ENCODE measurements at places on chromosomes 5 and 9.

DNA sequence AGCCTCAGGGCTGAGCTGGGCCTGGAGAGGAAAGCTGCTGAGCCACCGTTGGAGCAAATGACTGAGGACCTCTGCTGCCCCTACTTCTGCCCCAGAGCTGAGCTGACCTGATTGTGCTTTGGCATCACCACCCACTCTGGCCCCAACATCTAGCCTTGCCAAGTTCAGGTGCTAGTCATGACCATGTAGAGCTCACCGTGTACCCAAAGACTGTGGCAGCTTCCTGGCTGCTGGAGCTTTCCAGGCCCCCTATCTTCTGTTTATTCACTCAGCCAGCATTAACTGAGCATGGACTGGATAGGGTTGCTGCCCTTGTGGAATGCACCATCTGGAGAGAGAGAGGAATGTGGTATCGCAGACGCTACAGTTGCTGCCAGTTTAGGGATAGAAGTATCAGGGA lies 49.1 kb downstream of the JADE2 start:
- no peak for DNase-seq

GRCh38 chr5:9787861-9788600 lies 157.9 kb upstream of the TAS2R1 start:
- no peak for DNase-seq

GRCh38 chr5:113176196-113176595 lies 199.6 kb downstream of the DCP2 start:
- no peak for DNase-seq

DNA sequence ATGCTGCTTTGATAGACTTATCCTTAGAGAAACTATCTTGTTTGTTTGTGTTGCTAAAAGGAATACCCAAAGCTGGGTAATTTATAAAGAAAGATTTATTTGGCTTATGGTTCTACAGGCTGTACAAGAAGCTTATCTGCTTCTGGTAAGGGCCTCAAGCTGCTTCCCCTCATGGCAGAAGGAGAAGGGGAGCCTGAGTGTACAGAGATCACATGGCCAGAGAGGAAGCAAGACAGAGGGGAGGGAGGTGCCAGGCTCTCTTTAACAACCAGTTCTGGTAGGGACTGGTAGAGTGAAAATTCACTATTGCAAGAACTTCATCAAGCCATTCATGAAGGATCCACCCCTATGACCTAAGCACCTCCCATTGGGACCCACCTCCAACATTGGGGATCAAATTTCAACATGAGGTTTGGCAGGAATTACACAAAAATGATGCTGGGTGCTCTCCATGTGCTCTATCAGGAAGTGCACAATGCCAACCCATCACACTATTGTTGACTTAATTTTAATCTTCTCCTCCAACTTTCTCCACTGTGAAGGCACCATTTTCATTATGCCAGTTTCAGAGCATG lies 115.1 kb upstream of the SHB start:
- no peak for DNase-seq

- DNase-seq: no peak
Measured at GRCh38 chr9:36298566-36298965, 40.3 kb upstream of the GNE start.

DNA sequence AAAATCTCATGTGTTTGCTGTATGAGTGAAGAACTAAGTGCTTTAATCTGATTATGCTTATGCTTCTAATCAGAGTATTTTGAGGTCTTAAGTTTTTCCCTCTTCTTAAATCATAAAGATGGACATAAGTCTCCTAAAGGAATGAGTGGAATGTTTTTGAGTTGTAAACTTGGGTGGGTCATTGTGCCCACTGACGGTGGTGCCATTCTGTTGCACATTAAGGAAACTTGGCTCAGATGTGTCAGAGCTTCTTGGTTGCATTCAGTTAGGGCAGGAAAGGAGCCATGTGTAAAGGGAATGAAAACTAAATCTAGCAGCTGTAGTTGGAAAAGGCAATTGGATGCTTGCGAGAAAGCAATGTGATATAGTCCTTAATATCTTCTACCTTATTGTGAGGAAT lies 256.6 kb downstream of the FANCC start:
- DNase-seq: no peak

DNA sequence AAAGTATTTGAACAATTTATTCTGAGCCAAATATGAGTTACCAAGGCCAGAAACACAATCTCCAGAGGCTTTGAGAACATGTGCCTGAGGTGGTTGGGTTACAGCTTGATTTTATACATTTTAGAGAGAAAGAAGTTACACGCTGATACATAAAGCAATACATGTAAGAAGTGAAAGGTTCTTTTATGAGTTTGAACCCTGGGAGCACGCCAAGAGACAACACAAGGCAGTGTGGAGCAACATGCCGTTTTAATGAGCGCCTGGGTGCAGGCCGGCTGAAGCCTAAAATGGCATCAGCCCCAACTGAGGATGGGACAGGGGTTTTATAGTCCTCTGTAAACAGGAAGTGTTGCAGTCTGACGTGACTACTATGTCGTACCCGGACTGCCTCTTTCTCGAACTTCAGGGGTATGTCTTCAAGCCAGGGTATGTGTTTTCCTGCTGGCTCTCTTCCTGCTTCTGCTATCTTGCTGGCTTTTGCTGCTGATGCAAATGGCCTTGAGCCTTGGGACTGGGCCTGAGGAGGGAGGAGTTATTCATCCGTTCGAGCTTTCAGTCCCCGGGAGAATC lies 193.7 kb downstream of the CYLC2 start:
- no peak for DNase-seq

- no peak for DNase-seq
Measured at GRCh38 chr5:82728926-82729702, 348.1 kb downstream of the TMEM167A start.

- no peak for DNase-seq
Measured at GRCh38 chr5:401146-402034, 41.6 kb upstream of the EXOC3 start.

GRCh38 chr9:115643948-115644727 lies 509.5 kb upstream of the PAPPA start:
- no peak for DNase-seq

DNA sequence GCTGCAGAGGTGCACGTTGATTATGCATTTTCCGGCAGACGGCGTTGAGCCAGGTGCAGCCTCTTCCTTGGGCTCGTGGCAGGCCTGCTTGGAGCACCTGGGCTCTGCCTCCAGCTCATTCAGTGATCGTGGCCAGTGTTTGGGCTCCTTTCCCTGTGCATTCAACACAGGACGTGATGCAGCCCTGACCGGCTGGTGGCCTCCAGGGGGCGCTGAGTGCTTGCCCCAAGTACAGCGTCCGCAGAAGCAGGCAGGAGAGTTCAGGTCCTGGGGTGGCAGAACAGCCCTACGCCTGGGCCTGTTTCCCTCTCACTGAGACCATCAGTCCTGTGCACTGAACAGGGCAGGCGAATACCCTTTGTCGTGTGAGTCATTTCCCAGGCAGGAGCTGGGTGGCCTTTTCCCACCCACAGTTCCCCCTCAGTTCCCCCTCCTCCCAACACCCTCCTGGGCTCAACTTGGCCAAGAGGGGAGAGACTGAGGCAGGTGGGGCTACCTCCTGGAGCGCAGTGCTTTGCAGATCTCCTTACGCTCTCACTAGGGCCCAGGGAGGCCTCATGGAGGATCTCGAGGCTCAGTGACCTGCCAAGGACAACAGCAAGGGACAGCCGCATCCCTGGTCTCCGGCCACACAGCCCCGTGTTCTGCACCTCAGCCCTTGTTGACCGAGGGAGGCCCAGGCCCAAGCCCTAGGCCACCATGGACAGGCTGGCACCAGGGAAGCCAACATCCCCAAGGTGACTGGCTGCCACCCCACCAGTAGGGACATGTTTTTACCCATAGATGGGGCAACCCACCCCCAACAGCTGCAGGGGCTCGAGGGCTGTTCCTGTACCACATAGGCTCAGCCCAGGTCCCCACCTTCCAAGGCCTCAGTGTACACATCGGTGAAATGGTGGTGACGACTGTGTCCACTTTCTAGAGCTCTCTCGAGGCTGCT lies 52.9 kb downstream of the LRSAM1 start:
- peak; percentile 38 for DNase-seq

DNA sequence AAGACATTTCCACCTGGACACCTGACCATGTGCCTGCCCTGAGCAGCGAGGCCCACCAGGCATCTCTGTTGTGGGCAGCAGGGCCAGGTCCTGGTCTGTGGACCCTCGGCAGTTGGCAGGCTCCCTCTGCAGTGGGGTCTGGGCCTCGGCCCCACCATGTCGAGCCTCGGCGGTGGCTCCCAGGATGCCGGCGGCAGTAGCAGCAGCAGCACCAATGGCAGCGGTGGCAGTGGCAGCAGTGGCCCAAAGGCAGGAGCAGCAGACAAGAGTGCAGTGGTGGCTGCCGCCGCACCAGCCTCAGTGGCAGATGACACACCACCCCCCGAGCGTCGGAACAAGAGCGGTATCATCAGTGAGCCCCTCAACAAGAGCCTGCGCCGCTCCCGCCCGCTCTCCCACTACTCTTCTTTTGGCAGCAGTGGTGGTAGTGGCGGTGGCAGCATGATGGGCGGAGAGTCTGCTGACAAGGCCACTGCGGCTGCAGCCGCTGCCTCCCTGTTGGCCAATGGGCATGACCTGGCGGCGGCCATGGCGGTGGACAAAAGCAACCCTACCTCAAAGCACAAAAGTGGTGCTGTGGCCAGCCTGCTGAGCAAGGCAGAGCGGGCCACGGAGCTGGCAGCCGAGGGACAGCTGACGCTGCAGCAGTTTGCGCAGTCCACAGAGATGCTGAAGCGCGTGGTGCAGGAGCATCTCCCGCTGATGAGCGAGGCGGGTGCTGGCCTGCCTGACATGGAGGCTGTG lies 32.4 kb downstream of the CXXC5 start:
- DNase-seq: no peak

- DNase-seq: no peak
Measured at GRCh38 chr9:27193886-27194285, 84.9 kb downstream of the TEK start.

GRCh38 chr9:5863092-5863746 lies 27.5 kb upstream of the MLANA start:
- DNase-seq: no peak

- no peak for DNase-seq
Measured at GRCh38 chr9:80507611-80508010, 935.8 kb downstream of the TLE4 start.

GRCh38 chr5:79133657-79134451 lies 22.2 kb downstream of the BHMT start:
- peak; percentile 8 for DNase-seq

GRCh38 chr5:94810877-94811276 lies 192.4 kb downstream of the SLF1 start:
- DNase-seq: no peak

DNA sequence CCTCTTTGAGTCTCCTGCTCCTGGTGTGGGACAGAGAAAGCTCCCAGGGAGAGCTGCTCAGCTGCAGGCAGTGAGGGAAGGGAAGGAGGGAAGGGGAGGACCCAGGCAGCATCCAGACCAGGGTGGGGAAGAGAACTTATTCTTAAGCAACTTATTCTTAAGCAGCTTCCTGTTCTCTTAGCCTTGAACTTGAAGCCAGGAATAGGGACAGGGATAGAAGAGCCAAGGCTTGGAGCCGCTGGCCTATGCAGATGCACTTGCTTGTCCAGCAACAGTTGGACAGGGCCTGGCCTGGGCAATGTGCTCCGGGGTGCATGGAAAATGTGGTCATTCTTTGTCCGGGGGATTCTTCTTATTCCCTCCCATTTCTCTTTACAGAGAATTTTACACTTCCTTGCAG lies 31.4 kb upstream of the SPTLC1 start:
- no peak for DNase-seq

GRCh38 chr5:144142824-144143162 lies 27.7 kb downstream of the YIPF5 start:
- no peak for DNase-seq

GRCh38 chr5:68372161-68372560 lies 156.6 kb downstream of the PIK3R1 start:
- no peak for DNase-seq

DNA sequence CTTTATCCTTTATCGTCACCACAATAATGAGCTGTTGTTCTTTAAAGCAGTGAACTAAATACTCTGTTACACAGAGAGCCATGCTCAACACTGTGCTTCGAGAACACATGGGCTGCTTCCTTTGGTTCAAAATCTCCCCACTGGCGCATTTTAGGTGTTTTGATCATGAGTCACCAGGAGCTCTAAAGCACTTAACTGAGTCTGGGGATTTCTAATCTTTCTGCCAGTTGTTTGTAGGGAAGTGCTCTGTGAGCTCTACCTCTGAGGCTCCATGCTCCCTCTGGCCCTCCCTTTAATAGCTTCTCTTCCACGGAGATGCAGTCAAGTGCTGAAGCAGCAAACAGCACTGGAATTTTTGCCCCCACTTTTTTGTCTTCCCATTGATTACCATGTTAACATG lies 17.0 kb downstream of the ERAP2 start:
- DNase-seq: no peak

DNA sequence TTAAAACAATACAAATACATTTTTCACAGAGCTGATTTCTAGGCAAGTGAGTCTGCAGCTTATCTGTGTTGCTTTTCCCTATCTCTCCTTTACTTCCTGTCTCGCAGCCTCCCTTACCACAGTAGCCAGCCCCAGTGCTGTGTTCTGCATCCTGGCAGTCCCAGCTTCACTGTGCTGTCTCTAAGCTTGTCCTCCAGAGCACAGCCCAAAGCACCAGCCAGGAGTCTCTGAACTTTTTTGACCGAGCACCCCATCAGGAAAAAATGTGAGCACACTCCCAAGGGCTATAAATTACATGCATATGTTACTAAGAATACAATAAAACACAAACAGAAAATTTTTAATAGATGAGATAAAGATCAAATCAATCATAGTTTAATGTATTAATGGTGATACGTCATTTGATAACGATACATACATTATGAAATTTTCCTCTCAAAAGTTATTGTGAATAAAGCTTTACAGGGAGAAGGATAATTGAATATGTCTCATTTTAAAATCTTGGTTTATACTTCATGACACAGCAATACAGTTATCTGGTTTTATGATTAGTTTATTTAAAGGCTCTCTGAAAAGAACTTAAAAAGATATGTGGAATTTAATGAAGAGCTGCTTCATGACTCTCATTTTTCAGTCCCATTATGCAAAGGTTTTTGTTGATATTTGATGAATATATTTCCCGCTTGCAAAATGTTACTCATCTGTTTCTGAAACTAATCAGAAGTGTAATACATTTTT lies 7.3 kb upstream of the RHOBTB3 start:
- no peak for DNase-seq

GRCh38 chr5:180636403-180637075 lies 12.9 kb downstream of the FLT4 start:
- no peak for DNase-seq

DNA sequence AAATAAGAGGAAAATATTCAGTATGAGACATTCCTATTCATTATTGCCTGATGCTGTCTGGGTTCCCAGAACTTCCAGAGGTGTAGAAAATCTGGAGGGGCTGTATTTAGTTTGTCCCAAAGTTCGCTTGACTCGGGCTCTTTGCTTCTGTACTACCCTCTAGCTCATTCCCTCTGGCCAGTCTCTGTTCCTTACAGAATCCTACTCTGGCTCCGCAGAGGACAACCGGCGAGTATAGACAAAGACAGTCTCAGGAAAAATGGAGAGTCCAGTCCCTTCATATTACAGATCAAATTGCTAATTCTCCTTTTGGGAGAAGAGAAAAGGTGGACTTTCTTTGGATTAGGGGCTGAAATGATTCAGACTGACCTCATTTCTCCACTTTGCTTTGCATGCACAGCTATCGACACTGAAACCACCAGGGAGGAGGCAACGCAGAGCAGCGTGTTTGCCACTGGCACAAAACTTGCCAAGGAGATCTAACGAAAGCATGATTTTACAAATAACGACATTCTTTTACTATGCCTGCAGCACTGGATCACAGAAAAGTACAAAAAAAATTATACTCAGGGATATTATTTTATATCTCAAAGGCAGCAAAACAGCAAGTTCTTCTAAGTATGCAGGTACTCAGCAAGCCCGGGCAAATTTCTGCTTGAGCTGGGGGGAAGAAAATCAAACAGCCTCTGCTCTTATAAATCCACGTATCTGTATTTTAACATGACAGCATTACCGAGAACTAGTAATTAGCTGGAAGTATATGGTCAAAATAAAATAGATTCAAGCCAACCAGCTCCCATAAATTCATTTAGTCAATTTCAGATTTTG lies 279.7 kb downstream of the NPR3 start:
- no peak for DNase-seq
